ENCODE measurements at places on chromosomes 13 and 19.

- DNase-seq = no peak
These were observed 108.2 kb downstream of the EDNRB start for GRCh38 chr13:77810430-77810829.

GRCh38 chr13:50712456-50712855, 131.0 kb downstream of the DLEU7 start:
- no peak for DNase-seq

DNA sequence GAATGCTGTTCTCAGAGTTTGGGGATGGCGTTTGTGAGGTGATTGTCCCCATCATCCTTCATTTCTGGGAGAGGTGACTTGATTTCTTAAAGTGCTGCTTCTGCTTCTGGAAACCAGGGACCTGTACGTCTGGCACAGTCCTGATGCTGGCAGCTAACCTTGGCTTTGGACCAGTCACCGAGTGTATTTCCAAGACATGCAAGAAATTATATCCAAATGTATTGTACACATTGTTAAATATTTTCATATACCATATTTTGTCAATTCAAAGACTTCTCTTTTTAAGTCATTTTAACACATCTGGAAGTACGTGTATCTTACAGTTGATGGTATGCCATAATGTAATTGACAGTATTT, 97.4 kb downstream of the ARHGEF7 start:
- DNase-seq = no peak

- no peak for DNase-seq
These were observed 30.0 kb downstream of the DCLK1 start for GRCh38 chr13:36101157-36101556.

DNA sequence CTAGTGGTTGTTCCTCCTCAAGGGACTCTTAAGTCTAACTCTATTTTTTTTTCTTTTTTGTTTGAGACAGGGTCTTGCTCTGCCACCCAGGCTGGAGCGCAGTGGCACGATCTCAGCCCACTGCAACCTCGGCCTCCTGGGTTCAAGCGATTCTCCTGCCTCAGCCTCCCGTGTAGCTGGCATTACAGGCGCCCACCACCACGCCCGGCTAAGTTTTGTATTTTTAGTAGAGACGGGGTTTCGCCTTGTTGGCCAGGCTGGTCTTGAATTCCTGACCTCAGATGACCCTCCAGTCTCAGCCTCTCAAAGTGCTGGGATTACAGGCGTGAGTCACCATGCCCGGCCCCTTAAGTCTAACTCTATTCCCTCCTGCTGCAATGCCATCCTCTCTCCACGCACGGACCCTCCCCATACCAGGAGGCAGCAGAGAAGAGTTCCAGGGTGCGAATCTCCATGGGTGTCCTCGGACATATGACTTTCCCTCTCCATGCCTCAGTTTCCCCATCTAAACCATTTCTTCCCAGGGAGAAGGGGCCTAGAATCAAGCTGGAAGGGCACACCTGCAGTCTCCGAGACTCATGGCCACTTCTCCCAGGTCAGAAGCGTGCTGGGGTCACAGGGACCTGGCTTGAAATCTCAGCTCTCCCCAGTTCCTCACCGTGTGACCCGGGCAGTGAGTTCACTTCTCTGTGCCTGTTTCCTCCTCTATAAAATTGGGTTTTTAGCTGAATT, 6.0 kb upstream of the BCL3 start:
- DNase-seq = no peak
